Fibroblast of skin of back (primary cell): ENCODE measurements at places on chromosomes 13 and 19.

- peak; percentile 6 for DNase-seq
Observed at GRCh38 chr13:35917252-35917941, 213.8 kb downstream of the DCLK1 start.

DNA sequence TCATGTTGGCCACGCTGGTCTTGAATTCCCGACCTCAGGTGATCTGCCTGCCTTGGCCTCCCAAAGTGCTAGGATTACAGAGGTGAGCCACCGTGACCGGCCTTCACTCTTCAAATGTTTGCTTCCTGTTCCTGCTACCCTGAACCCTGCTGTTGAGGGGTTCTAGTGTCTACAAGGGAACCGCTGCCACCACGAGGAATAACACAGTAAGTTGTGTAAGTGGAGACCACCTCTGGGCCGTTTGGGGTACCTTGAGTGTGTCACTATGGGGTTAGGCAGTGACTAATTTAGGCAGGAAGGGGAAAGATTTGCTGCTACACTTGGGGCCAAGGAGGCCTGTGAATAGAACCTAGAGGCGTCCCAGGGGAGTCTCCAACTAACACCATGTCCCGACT lies 2.2 kb upstream of the MYADM start:
- peak; percentile 41 for DNase-seq

DNA sequence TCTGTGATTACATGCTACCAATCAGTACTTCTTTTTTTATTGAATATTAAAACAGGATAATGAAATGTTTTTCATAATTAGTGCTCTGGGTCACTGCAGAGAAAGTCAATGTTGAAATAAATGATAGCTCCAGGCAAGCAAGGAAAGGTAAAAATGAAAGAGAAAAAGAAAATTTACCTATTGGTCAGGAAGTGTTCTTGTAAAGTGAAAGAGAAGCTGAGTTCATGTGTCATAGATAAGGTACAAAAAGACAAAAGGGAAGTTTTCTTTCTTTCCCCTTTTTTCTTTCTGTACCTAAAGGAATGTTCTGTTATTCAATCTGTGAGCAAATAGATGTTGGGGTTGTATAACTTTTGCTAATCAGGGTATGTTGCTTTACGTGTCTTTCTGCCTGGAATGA lies 197.0 kb downstream of the PCDH9 start:
- no peak for DNase-seq

- peak; percentile 9 for DNase-seq
Observed at GRCh38 chr19:15702534-15702930, 25.3 kb upstream of the OR10H2 start.

- DNase-seq: no peak
Observed at GRCh38 chr13:46753917-46754316, 43.0 kb downstream of the ESD start.

DNA sequence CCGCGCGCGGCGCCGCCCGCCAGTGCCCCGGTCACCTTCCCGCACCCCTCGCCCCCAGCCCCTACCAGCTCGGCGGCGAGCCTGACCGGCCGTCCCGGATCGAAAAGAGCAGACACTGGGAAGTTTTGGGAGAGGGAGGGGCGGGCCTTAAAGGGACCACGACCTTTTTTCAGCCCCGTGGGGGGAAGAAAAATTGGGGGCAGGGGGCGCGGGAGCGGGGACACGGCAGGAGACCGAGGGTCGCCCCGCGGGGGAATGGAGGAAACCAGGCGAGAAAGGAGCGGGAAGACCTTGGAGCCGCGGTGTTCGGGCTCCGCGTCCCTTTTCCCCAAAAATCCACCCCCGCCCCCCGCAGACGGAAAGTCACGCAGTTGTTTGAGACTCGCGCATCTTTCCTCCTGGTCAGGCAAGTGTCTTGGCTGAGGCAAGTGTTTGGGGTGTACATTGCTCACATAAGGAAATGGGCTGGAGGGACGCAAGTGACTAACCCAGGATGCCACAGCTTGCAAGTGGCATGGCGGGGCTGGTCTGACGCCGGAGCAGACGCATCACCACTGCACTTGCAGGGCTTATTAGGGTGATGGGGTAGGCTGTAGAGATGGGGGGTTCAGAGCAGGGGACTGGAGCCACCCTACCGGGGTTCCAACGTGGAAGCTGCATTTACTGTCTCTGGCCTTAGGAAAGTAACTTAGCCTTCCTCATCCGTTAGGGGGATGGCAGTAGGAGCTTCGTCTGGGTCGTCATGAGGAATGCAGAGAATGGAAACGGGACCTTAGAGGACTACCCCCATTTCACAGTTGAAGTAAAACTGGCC lies 2.7 kb upstream of the HNRNPL start:
- DNase-seq: peak; percentile 76

DNA sequence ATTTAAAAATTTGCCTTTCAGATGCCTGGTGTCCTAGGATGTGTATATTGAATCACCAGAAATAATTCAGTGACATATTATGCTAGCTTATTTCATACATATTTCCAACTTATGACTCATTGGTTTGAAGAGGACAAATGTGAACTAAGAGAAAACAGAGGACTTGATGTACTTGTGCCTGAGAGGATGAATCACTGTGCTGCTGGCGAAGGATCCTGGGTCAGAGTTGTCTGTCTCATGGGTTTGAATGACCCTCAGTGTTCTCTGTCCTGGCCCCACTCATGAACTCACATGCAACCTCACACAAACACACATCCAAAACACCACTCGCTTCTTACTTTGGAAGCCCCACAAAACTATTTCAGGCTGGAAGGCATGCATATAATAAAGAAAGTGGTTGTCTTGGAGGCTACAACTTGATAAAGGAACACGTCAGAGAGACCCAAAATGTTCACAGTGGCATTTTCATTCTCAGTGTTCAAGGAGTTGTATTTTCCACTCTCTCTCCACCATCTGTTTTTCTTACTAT lies 129.0 kb upstream of the SPRY2 start:
- peak; percentile 93 for DNase-seq

GRCh38 chr19:53874606-53874990 lies 6.9 kb downstream of the MYADM start:
- DNase-seq: no peak

DNA sequence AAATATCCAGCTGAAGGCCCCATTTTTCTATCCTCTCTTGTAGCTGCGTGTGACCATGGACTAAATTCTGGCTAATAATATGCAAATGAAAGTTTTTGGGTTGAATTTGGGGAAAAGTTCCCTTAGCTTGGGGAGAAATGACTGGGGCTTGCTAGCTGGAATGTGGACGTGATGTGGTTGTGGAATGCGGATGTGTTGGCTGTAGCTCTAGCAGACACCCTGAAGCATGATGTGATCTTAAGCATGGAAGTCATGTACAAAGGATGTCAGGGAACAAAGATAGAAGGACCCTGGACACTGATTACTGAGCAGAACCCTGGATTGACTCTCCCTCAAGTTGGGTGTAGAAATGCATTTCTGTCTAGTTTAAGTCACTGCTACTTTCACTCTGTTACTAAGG lies 25.4 kb upstream of the SCEL start:
- DNase-seq: no peak

- peak; percentile 62 for DNase-seq
Observed at GRCh38 chr19:48806818-48807589, 3.8 kb downstream of the BCAT2 start.

DNA sequence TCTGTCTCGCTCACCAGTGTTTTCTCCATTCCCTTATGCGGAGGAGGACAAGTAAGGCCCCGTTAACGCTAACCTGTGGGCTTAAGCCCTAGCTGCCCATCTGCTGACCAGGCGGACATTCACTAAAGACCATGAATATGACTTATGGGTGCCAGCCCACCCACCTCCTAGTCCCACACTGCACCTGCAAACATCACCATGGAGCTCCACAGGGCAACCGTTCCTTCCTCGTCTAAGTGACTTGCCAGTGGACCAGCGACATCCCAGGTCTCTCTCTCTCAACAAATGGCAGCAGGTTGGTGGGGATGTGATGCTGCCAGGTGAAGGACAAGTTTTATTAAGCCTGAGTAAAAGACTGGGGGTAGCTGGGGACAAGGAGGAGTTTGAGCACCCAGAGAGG lies 55.2 kb downstream of the CCDC70 start:
- DNase-seq: no peak

- peak; percentile 16 for DNase-seq
Observed at GRCh38 chr19:49338691-49339300, 3.6 kb downstream of the CD37 start.

GRCh38 chr19:45354241-45354842 lies 13.8 kb downstream of the KLC3 start:
- DNase-seq: no peak

- DNase-seq: no peak
Observed at GRCh38 chr19:4347521-4347920, 4.2 kb downstream of the MPND start.

- no peak for DNase-seq
Observed at GRCh38 chr13:27470075-27470820, 19.9 kb upstream of the MTIF3 start.

DNA sequence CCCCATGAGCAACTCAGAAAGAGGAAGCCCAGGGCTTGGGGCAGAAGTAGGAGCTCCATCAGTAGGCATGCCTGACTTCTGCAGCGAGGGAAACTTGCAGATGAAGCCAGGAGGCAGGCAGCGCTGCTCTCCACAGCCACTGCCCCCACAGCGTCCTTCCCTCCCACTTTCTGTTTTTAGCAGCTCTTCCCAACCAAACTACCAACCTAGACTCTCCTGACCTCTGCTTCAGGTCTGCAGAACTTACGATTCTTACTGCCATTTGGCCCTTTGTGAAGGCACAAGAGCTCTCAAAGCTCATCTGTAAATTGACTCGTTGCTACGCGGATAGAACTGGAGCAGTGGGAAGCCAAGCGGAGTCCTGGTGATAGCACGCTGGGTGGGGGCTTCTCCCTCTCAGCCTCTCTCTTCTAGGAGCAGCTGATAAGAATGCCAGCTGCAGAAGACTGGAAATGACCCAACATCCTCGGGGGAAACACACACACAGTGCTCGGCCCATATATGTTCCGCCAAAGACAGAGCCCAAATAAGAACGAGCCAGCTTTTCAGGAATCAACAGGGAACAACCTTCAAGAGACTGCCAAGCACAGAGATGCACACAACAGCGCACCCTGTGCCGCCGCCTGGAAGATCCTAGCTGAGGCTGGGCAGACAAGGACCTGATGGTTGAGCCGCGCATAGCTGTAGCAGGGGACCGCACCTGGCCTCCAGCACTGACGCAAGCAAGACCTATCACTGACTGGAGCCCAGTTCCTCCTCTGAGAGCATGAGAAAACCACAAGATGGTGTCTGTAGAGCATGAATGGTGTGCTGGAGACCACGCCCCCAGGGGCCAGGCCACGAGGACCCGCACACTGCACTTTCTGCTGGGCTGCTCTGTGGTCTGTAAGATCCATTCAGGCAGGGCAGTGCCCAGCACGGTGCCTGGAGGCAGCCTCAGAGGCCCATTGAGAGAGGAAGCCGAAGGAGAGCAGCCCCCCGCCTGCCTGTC lies 15.9 kb upstream of the SLC35E1 start:
- no peak for DNase-seq

DNA sequence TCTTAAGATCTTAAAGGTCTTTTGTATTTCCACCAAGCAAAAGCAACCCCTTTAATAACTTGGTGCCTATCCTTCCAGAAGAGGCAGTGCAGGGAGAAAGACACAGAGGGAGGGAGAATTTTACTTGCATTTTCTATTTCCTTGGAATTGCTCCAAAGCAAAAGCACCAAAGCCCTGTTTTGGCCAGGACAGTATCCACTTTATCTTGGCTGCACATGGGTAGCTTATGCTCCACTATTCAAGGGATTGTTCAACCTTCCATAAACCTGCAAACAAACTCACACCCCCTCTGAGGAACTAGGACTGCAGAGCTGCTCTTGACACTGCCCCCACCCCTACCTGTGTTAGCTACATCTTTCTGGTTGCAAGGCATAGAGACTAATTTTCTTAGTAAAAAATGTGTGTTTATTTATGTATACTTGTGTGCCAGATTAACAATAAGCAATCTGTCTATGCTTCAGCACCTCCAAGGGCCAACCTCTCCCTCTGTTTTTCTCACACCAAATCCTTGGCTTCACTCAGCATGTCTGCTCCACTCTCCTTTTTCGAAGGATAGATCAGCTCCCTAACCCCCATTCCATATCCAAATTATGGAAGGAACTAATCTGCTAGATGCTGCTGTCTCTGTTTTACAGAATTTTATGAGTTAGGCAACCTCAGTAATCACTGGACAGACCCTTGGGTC lies 68.1 kb upstream of the KLF12 start:
- DNase-seq: no peak

- DNase-seq: no peak
Observed at GRCh38 chr19:58279925-58280316, 1.2 kb downstream of the ZNF8 start.

GRCh38 chr13:41007744-41008128 lies 11.4 kb downstream of the ELF1 start:
- peak; percentile 20 for DNase-seq

- DNase-seq: no peak
Observed at GRCh38 chr19:7857727-7858108, 16.5 kb downstream of the PRR36 start.

DNA sequence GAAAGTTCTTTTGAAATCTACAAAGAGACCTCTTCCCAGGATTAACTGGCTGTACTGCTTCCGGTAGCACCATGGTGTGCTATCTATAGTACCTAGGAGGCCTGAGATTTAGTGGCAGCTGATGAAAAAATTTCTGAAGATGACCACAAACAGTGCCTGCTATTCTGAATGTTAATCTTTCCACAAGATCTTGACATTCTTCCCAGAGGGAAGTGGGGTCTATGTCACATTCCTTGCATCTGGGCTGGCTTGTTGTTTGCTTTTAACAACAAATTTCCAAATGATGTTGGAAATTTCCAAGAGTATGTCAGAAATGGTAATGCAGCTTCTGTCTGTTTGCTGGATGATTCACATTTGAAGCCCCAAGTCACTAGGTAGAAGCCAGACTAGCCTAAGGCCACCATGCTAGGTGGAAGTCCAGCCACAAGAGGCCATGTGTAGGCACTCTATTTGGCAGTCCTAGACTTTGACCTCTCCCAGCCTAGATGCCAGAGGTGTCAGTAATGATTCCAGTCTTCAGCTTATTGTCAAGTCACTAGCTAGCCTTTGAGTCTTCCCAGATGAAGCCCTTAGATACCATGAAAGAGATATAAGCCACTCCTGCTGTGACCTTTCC lies 22.1 kb downstream of the SPART start:
- DNase-seq: peak; percentile 63

GRCh38 chr13:46124967-46125933 lies 20.4 kb upstream of the CPB2 start:
- DNase-seq: no peak

DNA sequence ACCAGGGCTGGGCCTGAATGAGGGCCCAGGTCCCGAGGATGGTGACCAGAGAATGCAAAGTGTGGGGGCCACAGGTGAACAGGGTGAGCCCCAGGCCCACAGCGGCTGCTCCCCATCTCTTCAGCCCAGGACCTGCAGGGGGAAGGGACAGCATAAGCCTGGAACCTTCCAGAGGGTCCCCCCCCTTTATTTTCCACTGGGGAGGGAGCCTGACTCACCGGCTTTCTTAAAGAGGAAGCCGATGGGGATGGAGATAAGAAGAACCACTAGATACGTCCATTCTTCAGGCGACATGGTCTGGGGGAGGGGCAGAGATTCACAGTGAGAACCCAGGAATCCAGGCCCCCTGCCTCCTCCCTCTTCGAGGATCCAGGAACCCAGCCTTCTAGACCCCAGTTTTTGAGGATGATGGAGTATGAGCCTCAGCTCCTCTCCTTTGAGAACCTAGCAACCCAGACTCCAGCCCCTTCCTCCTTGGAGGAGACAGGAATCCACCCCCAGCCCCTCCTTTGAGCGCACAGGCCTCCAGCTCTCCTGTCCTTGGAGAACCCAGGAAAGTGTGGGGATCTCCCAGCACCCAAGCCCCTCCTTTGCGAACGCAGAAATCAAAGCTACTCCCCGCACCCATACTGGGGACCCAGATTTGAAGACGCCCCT lies 1.0 kb downstream of the MBOAT7 start:
- DNase-seq: peak; percentile 61
